ENCODE measurements at places on chromosomes 12 and 14.

DNA sequence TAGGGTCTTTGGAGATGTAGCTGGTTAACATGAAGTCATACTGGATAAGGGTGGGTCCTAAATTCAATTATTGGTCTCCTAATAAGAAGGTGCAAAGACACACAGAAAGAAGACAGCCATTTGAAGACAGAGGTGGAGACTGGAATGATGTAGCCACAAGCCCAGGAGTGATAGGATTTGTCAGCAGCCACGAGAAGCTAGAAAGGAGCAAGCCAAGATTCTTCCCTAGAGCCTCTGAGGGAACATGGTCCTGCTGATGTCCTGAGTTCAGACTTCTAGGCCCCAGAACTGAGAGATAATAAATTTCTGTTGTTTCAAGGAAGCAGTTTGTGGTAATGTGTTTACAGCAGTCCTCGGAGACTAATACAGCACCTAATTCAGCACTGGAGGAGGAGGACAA, 203.3 kb upstream of the SRRM4 start:
- no peak for DNase-seq

GRCh38 chr12:114752217-114752616, 68.2 kb upstream of the TBX3 start:
- DNase-seq, result no peak

GRCh38 chr14:103576371-103577024, 13.7 kb downstream of the COA8 start:
- DNase-seq, result no peak

- no peak for DNase-seq
Measured at GRCh38 chr12:85688837-85689236, 147.4 kb downstream of the RASSF9 start.

- no peak for DNase-seq
Measured at GRCh38 chr14:95095996-95096395, 61.3 kb downstream of the DICER1 start.

GRCh38 chr12:27094726-27095125, 12.3 kb upstream of the C12orf71 start:
- no peak for DNase-seq

DNA sequence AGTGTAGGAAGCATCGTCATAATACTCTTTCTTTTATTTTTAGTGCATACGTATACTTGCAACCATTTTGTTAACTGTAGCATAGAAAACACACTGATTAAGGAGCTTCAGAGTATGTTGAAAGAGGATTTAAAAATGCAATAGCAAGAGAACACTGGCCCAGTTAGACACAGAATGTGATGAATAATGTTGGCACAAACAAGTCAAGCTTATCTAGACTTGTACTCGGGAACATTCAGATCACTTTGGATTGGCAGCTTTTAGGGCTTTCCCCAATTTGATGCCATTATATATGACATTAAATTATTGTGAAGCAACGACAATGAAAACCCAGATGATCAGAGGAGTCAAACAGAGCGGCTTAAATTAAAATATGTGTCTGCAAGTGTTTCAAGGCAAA, 468.1 kb downstream of the PRKD1 start:
- DNase-seq, result no peak

- no peak for DNase-seq
Measured at GRCh38 chr14:94111276-94112095, 950 bp downstream of the IFI27 start.

DNA sequence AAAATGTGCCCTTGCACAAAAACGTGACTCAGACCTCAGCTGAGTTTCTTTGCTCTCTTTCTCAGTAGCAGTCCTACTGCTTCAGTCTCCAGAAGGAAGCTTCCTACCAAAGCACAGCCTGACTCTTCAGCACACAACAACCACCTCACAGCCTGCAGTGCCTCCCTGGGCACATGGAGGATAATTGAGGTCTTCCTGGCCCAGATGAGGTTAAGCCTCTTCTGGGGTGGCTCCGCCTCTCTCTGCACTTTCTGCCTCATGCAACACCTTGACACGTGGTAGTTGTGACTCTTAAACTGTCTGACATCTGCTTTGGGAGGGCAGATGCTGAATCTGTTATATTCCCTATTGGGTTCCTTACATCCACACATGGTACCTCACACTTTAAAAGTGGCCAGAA, 33.8 kb downstream of the GIT2 start:
- DNase-seq, result no peak

DNA sequence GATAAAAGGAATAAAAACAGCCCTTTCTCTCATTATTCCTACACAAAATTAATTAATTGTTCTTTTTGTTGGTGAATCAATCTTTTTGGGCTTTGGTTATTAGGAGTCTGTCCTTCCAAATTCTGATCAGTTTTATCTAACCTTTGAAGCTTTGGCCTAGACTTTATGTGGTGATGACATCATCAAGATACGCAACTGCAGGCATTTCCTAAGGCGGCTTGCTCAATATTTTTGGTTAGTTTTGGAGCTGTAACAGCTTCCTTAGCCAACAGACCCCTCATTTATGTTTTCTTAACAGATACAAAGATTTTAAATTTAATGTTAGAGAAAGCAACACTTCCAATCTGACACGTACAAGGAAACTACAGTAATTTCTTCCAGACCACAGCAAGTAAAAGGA, 87.8 kb upstream of the PDE3A start:
- peak; percentile 60 for DNase-seq

DNA sequence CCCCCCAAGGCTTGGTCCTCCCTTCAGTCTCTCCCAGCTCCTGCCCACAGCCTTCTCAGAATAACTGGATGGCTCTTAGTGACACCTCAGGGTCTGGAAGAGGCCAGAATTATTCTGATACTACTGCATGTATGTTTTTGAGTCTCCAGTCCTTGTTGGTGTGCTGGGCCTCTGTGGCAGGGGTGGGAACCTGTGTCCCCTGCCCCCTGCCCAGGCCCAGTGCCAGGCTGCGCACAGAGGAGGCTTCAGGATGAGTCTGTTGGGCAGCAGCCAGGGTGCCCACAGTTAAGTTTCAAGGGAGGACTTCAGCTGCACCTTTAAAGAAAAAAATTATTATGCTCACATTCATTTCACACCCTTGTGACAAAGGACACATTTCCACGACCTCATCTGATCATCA, 348.3 kb downstream of the CACNA1C start:
- no peak for DNase-seq

- no peak for DNase-seq
Measured at GRCh38 chr12:83390186-83390585, 703.5 kb downstream of the TMTC2 start.

GRCh38 chr12:94329366-94329765, 130.3 kb downstream of the CEP83 start:
- no peak for DNase-seq

GRCh38 chr12:39199351-39199750, 243.6 kb downstream of the KIF21A start:
- no peak for DNase-seq

DNA sequence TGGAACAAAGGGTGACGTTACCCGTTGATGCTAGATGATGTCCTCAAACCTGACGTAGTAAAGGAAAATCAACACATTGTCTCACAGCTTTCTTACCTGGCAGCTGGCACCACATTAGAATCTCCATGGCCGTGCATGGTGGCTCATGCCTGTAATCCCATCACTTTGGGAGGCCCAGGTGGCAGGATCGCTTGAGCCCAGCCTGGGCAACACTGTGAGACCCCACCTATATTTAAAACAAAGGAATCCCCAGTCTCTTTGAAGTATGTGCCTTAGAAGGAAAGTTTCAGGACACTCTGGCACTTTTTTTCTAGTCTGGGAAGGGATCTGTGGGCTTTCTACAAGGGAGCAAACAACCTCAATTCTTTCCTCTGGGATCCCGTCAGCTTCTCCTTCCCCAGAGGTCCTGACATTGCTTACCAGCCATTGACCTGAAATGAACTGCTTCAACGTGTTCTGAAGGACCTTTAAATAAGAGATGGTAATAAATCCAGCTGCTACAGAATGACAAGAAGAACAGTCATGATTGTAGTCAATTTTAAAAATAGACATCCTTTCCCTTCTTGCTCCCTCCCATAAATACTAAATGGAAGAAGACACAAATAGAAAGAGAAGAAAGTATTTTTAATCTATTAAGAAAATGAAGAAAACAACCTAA, 33.7 kb upstream of the TTC7B start:
- DNase-seq, result no peak

DNA sequence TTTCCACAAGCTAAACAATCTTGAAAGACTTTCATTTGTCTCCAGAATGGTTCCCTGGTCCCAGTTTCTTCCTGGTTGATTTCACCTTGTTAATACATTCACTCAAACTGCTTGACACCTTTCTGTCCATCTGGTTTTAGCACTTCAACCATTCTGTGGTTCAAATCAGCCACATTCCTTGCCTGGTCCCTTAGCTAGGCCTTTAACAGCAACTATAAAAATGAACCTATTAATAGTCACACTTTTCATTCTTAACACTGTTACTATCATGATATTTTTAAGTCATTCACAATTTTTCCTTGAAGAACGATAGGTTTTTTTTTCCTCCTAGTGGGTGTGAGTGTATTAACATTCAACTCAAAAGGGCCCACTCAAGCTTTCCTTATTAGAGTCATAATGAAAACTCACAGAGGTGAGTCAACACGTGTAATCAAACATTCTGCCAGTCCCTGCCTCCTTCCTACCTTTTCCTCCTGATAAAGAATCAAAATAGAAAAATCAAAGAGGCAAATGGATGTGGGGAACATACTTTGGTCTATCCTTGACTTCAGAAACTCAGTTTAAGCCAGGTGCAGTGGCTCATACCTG, 34.4 kb upstream of the CCNT1 start:
- DNase-seq, result no peak

DNA sequence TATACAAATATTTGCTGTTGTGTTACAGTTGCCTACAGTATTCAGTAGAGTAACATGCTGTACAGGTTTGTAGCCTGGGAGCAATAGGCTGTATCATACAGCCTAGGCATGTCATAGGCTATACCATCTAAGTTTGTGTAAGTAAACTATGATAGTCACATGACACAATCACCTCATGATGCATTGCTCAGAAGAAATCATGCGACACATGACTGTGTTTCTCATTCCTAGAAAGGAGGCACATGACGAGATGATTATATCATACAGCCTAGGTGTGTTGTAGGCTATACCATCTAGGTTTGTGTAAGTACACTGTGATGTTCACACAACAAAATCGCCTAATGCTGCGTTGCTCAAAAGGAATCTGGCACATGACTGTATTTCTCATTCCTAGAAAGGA, 31.9 kb downstream of the NOPCHAP1 start:
- no peak for DNase-seq

GRCh38 chr12:30021051-30021833, 237.5 kb upstream of the TMTC1 start:
- no peak for DNase-seq

GRCh38 chr14:81105378-81105777, 115.4 kb downstream of the GTF2A1 start:
- no peak for DNase-seq

- no peak for DNase-seq
Measured at GRCh38 chr14:54665946-54666345, 99.0 kb downstream of the SAMD4A start.

DNA sequence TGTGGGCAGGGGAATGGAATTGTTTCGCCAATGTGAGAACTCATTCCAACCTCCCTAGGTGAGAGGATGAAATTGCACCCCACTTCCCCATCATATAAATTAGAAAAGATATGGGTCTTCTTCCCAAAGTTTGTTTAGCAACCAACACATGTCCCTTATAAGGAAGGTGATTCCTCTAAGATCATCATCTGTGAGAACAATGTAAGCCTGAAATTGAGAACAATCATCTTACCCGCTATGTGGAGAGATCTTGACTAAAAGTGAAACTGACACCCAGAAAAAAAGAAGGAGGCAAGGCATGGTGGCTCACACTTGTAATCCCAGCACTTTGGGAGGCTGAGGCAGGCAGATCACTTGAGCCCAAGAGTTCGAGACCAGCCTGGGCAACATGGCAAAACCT, 173.2 kb upstream of the HMGA2 start:
- DNase-seq, result no peak

- DNase-seq, result no peak
Measured at GRCh38 chr14:52801014-52801712, 9.8 kb upstream of the GNPNAT1 start.

DNA sequence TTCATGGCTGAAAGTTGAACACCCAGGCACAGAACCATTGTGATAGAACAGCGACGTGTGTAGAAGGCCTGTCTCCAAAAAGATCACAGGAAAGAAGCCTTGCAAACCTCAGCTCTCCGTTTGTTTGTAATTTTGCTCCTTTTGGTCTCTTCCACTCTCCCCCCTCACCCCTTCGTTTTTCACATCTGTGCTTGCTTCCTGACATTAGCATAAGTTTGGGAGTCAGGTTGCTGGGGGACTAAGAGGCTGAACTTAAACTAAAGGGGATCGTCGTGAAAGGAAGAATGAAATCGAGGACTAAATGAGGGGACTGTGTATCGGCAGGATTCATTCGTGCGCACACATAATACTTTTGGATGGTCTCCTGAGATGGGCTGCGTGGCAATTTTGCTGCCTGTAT, 200.6 kb downstream of the BCAT1 start:
- no peak for DNase-seq

DNA sequence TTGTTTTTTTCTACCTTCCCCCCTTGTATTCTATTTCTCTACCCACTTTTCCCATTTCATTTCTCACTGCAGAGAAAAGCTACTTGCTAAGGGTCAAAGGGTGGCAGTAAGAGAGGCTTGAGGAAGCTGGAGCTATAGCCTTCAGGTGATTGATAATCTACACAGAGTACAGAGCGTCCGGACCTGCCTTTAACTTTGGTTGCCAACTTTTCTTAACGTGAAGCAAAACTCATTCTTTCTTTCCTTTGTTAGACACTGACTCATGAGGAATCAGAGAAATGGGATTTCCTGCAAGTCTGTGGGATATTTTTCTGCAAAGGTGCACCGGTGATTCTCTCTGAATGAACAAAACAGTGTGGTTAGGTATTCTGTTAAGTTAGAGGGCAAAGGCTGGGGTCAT, 133.3 kb downstream of the RMST start:
- DNase-seq, result no peak

GRCh38 chr12:6376079-6376869, 911 bp upstream of the SCNN1A start:
- peak; percentile 47 for DNase-seq

- DNase-seq, result no peak
Measured at GRCh38 chr14:74425525-74426201, 347 bp downstream of the SYNDIG1L start.

DNA sequence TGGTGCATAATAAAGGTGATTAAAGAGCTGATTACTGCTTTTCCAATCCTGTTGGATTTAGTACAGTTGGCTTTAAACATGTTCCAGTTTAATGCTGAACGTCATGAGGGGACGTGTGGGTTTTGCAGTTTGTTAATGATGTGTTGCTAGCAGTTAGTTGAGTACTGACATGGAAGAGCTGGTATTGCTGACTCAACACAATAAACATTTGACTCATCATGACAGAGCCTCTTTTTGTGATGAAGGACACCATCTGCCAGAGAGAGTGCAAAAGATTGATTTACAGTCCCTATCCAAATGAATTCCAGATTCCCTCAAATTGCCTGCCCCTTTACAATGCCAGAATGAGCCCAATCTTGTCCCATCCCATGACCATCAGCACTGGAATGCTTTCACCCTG, 346.2 kb upstream of the PRICKLE1 start:
- DNase-seq, result no peak

Data from HL-60 (cell line).